Lung (tissue), 17 donors: ENCODE measurements at places on chromosomes 13 and 19.
A peak's percentile ranks its signal among the peaks of the same experiment; 100 is the strongest.

GRCh38 chr13:37795326-37795725 is 74.2 kb downstream of the TRPC4 start:
- no peak for DNase-seq

- DNase-seq, result no peak
Measured at GRCh38 chr19:10137751-10138682, 18.3 kb upstream of the EIF3G start.

- peak; percentile 62 for DNase-seq
Measured at GRCh38 chr19:45294291-45295029, 28.2 kb downstream of the CKM start.

- no peak for DNase-seq
Measured at GRCh38 chr13:46662690-46663089, 109.7 kb downstream of the LRCH1 start.

DNA sequence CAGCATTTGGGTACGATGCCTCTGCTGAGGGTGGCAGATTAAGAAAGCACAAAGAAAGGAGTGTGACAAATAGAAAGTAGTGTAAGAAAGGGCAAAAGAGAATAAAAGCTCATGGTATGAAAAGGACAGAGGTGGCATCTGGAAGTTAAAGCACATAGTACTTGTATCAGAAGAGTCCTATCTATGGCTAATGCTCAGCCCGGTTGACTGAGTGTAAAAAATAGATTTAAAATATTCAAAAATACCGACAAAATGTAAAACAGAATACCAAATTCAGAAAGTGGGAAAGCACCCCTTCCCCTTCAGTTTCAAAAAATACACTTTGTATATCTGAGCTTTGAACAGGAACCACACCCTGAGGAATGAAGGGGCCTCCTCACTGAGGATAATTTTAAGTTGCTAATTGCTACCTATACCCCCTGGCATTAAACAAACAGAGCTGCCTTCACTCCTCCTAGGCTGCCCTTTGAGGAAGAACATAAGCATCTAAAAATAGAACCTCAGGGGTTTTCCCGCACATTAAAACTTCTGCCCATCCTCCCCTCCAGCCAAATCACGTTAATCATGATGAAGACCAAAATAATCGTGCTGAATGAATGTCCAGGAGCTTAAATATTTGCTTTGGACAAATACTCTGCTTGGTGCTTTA is 43.3 kb downstream of the DLEU7 start:
- DNase-seq, result no peak
